ENCODE measurements at places on chromosomes 7 and 10.
A peak's percentile ranks its signal among the peaks of the same experiment; 100 is the strongest.

GRCh38 chr10:124374535-124375352, 44.0 kb downstream of the OAT start:
- DNase-seq, result no peak

GRCh38 chr7:25636871-25637283, 408.6 kb upstream of the NPVF start:
- no peak for DNase-seq

DNA sequence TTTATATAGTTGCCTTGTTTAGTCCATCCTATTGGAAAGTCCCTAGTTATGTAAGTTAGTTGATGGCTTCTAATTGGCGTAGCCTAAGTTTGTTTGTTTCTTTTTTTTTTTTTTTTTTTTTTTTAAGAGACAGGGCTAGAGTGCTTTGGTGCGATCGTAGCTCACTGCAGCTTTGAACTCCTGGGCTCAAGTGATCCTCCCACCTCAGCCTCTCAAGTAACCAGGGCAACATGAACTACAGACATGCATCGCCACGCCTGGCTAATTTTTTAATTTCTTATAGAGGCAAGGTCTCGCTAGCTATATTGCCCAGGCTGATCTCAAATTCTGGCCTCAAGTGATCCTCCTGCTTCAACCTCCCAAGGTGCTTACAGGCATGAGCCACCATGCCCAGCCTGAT, 7.1 kb downstream of the CSGALNACT2 start:
- no peak for DNase-seq

GRCh38 chr10:63544418-63544817, 23.2 kb downstream of the REEP3 start:
- no peak for DNase-seq

GRCh38 chr7:81611040-81611439, 158.8 kb downstream of the HGF start:
- DNase-seq, result no peak

- DNase-seq, result no peak
These were observed 324.4 kb downstream of the BICC1 start for GRCh38 chr10:58836991-58837575.

DNA sequence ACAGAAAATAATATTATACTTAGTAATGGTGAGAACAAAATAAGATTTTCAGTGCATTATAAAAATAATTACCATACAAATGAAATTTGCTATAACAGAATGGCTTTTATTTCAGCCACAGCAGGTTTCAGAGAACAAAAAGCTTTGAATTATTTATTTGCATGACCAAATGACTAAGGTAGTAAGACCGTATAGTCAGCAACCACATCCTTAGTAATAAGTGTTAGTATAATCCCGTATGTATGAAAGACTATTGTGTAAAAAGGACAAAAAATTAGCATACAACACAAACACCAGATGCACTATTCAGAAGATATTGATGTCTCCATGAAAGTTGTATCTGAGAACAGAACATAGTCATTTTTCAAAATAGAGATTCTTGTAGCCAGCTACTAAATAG, 12.2 kb downstream of the PDZD8 start:
- no peak for DNase-seq

DNA sequence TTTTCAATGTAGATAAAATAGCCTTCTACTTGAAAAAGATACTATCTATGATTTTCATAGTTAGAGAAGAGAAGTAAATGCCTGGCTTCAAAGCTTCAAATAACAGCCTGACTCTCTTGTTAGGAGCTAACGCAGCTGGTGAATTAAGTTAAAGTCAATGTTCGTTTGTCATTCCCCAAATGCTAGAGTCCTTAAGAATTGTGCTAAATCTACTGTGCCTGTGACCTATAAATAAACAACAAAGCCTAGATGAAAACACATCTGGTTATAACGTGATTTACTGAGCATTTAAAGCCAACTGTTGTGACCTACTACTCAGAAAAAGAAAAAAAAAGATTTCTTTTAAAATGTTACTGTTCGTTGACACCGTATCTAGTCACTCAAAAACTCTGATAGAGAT, 134.7 kb downstream of the POLR1F start:
- no peak for DNase-seq

DNA sequence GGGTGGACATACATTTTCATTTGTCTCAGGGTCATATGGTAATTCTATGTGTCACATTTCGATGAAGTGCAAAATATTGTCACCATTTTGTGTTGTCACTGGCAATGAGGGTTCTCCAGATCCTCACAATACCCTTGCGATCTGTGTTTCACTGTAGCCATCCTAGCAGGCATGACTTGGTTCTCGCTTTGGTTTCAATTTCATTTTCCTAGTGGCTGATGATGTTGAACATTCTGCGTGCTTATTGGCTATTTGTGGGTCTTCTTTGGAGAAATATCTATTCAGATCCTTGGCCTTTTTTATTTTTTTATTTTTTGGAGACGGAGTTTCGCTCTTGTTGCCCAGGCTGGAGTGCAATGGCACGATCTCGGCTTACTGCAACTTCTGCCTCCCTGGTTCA, 24.8 kb upstream of the MNX1 start:
- DNase-seq, result no peak

GRCh38 chr7:158753900-158754299, 49.3 kb upstream of the NCAPG2 start:
- DNase-seq, result no peak

DNA sequence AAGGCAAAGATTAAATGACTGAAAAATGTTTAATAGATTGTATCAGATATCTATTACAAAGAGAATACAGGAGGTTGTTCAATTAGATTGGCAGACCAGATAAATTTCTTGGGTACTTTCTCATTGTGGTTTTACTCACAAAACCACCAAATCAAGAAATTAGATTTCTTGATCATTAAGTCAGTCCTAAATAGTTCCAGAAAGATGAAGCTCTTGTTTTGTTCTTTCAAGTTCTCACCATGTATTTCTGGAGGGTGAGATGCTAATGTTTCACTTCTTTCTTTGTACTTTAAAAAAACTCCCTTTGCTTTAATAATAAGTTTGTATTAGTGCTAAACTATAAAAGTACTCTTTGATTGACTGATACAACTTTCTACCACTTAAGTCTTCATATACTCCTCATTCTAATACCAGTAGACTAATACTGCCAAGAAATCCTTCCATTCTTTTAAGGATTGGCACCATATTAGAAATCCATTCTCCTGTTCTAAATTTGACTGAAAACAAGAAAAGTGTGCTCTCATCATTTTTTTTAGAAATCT, 69.4 kb downstream of the RNF133 start:
- DNase-seq, result no peak

- peak; percentile 4 for DNase-seq
These were observed at the start of gene ZNF727 for GRCh38 chr7:64045301-64046040. Gene ZNF727 (plus strand): TSS chr7:64045434. CDS start chr7:64045622, 188 bp downstream.

- DNase-seq, result no peak
These were observed 79.6 kb downstream of the BMPR1A start for GRCh38 chr10:86836044-86836443.

DNA sequence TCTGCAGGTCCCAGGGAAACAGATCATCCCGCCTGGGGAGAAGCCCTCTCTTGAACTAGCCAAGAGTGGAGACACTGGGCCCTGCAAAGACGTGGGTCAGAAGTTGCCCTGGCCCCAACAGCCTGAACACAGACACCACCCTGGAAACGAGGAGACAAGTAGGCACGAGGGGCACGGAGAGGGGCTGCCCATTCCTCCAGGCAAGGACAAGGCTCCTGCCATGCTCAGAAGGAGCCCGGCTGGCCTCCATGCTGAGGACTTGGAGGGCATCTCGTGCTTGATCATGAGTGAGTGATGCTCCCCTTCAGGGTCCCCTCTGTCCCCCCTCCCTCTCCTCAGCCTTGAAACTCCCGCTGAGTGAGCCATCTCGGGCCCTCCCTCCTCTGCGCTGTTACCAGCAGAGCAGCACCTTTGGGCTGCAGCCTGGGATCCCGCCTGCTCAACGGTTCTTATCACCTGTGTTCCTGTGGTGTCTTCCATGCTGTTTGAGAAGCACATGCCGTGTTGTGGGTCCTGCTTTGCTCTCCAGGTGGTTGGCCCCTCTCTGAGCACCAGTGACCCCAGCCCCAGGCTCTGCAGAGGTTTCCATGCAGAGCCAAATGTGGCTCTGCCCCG, 544.3 kb downstream of the TCERG1L start:
- no peak for DNase-seq

GRCh38 chr10:132456881-132457280, 59.9 kb downstream of the PWWP2B start:
- DNase-seq, result no peak

- no peak for DNase-seq
These were observed 129.0 kb downstream of the MARCHF5 start for GRCh38 chr10:92419740-92420545.

- no peak for DNase-seq
These were observed 32.4 kb downstream of the ANXA11 start for GRCh38 chr10:80172896-80173295.

- no peak for DNase-seq
These were observed 301.5 kb downstream of the FZD1 start for GRCh38 chr7:91565499-91566401.

DNA sequence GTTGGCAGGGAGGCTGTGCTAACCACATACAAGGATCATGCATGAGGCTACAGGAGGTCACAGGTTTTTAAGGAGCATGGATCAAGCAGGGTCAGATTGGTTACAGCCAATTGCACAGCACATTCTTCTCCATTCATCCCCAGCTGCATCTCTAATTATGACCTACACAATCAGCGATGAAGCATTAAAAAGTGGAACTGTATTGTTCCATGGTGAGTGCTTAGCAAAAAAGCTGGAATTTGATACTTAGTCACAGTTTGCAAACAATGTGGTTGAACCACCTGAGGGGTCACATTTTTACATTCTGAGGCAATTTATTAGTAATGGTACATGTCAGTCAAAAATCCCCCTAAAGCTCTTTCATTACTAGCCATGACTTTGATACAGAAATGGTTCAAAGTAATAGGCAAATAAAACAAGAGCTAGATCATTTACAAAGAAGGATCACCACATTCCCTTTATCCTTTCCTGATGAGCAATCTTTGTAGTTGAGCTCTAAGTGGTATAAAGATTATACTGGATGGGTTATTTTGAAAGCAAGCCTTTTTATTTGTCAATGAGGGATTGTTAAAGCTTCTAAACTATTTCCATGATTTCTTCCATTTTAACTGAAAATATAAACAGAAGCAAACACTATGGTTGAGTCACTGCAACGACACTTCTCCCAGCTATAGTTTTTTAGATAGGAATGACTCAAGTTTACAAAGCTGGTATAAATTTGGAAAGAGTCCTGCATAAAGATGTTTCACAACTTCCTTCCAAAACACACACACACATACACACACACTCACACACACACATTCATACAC, 217.8 kb upstream of the SEMA3A start:
- no peak for DNase-seq

- no peak for DNase-seq
These were observed 12.8 kb upstream of the POU6F2 start for GRCh38 chr7:38964921-38965320.

DNA sequence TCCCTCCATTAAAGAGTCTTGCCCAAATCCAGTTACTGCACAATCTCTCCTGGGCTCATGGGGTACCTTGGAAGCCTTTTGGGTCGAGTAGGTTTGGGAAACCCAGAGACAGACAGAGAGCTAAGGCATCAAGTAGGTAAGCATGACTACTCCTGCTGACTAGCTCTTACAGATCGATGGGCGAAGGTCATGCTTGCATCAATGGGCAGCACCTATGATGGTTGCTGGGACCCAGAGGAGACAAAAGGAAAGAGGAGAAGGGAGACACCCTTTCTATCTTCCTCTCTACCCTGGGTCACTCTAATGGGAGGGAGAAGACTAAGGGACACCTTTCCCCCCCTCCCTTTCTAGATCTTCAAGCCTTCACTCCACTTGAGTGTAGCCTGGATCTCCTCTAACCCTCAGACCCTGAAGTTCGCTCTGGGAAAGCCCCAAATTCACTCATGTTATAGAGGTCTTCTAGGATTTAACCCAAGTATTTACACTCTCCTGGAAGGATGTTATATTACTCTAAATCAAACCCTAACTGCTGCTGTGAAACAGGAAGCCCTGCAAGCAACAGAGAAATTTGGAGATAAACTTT, 31.6 kb upstream of the ZNF746 start:
- DNase-seq, result no peak

DNA sequence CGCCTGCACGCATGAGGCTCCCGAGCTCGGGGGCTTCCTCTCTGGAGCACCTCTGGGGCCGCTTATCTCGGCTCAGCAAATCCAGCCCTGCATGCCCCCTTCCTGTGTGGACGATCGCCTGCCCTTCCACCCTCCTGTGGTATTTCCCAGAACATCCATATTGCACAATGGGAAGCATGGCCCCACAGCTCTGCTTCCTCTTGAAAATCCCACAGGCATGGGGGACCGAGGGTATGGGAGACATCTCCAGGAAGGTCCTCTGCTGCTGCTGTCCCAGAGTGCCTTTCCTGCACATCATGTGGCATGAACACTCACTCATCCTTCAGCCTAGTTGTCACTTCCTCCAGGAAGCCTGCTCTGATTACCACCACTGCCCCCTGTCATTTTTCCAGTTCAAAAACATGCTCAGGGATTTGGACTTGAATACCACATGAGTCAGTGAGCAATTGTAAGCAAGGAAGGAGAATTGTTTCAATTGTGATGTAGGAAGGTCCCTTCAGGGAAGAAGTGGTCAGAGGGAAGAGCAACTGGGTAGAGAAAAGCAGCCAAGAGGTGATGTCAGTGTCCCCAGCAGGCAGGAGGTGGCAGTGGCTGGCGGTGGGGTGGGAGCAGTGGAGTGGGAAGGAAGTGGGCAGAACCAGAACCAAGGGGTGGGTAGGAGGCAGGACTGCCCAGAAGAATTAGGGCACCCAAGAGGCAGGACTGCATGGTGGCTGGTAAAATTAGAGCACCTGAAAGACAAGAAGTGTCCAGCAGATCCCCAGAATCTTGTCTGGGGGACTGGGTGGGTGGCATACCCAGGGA, 67.5 kb upstream of the ZMIZ1 start:
- no peak for DNase-seq

- no peak for DNase-seq
These were observed 17.9 kb upstream of the HMX3 start for GRCh38 chr10:123117644-123118417.

Measured in CD4-positive, alpha-beta T cell treated with Interleukin-6 at 100 ng/mL for 8 hours (primary cell).